ENCODE measurements at places on chromosomes 13 and 19.

DNA sequence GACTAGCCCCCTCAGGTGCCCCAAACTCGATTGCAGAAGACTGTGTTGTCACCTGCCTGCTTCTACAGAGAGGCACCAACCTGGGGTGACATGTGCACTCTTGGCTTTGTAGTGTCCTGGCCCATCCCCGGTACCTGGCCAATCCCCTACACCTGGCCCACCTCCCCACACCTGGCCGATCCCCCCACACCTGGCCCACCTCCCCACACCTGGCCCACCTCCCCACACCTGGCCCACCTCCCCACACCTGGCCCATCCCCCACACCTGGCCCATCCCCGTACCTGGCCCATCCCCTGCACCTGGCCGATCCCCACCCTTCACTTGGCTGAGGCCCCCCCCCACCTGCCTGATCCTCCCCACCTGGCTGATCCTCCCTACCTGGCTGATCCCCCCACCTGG lies 25.4 kb downstream of the ATP11A start:
- DNase-seq, result no peak

DNA sequence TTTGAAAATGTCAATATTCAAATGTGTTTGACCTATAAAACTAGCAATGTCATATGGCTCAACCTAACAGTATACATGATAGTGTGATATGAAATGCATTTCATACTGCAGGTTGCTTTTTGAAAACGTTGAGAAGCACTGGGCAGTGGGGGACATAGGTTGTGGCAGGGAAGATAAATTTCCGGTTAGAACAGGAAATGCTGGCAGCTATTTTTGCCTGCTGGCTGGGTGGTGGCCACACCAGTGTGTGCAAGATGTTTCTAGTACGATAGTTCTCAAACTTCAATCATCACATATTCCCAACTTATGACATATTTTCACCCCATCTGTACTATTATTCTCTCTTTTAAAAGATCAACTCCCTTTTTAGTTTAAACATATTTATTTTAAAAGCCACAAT lies 17.2 kb downstream of the FXYD5 start:
- DNase-seq, result no peak

GRCh38 chr19:5392486-5392885 lies 51.9 kb upstream of the PTPRS start:
- no peak for DNase-seq

DNA sequence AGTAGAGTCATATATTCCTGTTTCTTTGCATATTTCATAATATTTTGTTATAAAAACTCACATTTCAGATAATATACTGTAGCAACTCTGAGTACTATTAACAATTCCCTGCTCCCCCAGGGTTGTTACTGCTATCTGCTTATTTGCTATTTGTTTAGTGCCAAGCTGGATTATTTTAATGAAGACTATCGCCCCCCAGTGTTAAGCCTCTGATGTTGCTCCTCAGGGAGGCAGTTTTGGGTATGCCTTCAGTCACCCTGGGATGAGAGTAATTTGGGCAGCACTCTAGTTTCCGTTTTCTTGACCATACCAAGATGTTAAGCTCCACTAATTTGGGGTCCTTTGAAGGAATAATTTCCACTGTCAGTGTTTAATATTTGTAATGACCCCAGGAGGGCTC lies 46.0 kb downstream of the MICU2 start:
- DNase-seq, result peak; percentile 38

DNA sequence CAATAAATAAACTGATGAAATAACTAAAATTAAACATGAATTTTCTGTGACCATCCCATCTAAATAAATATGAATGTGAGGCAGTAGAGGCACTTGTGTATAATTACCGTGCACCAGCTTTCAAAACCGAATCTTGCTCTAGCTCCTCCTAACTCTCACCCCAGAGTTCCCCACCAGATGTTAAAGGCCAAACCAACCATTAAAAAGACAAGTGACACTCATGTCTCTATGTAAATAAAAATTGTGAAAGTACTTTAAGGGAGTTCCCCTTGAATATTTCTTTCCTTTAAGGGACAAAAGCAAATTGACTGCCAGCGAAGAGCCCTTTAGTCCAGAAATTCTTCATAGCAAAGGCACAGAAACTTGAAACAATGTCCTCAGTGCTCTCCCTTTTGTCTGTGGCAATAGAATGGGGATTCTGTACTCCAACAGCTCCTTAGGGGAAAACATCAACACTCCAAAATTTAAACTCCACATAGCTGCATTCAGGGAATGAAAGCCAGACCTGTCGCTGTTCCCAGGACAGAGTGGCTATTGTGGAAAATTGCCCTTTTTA lies 101.7 kb upstream of the SOX21 start:
- no peak for DNase-seq

DNA sequence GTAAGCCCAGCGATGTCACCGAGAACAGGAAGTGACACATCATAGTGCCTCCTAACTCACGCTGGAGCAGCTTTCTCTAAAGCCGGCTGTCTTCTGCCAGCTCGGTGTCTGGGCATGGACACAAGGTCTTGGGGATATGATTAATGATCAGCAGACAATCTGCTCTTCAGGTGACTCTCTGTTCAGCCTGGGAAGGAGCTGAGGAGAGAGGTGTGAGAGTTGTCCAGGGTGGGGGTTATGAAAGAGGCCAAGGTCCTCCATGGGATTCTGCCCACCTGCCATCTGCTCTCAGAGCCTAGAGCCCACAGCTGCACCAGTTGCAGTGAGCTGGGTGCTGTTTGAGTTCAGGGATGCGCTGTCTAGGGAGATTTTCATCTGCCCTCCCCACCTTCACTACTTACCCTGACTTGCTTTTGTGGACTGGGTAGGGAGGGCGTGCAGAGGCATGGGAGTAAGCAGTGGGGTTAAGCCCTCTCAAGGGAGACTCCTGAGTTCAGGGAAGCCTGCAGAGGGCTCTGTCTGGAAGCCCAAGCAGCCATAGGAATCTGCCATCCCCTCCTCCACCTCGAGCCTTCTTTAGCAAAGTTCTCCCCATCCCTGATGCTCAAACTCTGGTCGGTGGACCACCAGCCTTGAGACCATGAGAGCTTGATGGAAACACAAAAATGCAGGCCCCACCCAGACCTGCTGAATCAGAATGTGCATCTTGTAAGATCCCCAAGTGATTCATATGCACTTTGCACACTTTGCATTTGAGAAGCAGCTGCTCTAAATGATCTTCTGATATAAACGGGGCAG lies 539.7 kb downstream of the RFC3 start:
- peak; percentile 75 for DNase-seq

DNA sequence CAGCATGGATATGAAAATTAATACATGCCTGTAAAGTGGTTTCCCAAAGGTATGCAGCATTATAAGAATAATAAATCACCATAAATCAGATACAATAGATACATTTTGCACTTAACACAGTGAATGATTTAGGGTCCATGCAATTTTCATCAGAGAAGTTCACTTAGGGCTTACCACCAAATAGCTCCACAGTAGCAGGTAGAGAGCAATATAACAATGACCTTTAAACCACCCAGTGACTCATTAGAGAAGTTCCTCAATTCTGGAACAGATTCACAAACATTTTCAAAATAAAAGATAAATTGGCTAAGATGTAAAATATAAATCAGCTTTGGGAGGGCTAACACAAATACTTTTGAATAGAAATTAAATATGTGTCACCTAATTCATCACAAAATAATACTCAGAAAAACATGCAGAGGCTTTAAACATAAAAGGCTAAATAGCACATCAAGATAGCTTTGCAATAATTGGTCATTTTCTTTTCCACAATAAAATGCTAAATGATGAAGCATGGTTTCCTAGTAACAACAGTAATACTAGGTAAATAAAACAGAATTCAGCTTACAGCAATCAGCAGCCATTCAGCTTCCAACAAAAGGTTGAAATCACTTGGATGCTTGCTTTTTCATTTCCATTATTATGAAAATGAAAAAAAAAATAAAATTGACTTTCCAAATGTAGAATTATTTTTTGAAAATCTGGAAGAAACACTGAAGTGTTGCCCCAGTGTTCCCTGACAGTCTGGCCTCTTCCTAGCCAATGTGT lies 84.3 kb upstream of the NBEA start:
- no peak for DNase-seq

GRCh38 chr13:78603240-78603957 lies at the start of gene POU4F1:
Gene POU4F1, minus strand, starts transcription at chr13:78603552. Its CDS starts 226 bp downstream, at chr13:78603326.
- no peak for DNase-seq

DNA sequence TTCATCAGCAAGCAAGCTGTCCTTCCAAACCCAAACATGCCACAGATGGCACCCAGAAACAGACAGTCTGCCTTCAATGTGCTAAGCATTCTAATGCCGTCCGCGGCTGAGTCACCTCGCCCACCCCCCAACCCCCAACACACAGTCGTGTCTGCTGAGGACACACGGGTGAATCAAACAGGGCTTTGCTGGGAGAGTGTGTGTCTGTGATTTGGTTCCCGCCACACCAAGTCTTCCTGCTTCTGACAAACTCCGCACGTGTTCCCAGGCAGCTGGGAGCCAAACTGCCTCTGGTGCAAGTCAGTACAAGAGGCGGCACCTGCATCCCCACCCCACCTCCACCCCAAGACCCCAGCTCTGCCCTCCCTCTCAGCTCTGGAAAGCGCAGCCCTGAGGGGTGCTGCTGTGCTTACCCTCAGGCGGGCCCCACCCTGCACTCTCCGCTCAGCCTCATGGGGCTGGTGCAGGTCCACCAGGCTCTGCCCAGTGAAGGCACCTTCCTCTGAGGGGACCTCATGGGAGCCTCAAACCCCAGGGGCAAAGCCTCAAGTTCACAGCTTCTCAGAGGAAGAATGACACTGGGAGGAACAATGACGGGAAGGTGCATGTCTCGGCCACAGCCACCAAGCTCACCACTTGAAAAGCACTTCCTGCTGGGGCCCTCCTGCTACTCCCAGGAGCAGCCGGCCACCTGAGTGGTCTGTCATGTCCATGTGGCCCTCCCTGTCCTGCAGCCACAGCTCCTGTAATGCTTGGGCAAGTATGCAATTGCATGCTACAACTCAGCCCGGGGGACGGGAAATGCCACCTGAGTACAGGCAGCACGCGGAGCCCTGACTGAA lies 15.0 kb upstream of the SLC35E1 start:
- peak; percentile 37 for DNase-seq

DNA sequence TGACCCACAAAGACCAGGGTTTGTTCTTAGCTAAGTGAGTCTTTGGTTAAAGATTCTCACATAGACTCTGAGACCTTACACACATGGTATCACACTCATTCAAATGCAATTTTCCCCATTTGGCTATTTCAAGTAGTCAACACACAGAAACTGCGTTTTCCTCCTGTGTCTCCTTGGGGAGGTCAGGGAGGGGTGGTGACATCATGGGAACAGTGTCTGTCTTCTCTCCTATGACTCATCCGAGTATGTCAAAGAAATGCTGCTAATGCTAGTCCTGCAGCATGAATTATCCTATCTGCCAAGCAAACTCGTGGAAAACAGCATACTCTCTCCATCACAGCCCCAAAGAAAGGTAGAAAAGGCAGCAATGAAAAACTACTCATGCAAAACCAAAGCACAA lies 100.2 kb downstream of the ENOX1 start:
- peak; percentile 85 for DNase-seq

GRCh38 chr13:72062566-72062965 lies 195.6 kb upstream of the DACH1 start:
- no peak for DNase-seq

- no peak for DNase-seq
Observed at GRCh38 chr19:38978326-38978689, 2.8 kb upstream of the FBXO17 start.

GRCh38 chr13:30859326-30859725 lies 46.7 kb upstream of the MEDAG start:
- no peak for DNase-seq

- DNase-seq, result no peak
Observed at GRCh38 chr13:76043874-76044273, 407.7 kb downstream of the LMO7 start.

DNA sequence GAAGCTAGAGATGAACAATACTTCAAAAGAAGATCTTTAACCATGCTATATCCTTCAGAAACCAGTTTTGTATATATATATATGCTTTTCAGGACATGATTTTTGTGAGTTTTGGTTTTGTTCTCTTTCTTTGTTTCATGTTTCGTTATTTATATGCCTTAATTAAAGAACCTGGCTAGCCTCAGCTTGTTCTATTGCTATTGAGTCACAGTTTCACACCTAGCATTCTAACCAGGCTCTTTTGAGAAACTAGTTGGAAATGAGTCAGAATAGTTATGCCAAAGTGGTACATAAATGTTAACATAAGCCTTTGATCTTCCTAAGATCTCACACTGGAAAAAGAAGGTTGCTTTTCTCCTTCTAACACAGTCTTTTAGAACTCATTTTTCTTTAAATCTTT lies 1925.2 kb downstream of the OLFM4 start:
- DNase-seq, result no peak

- peak; percentile 73 for DNase-seq
Observed at GRCh38 chr13:110233181-110233950, 73.6 kb downstream of the COL4A1 start.

GRCh38 chr19:31340042-31341025 lies 8.9 kb downstream of the TSHZ3 start:
- DNase-seq, result peak; percentile 58

DNA sequence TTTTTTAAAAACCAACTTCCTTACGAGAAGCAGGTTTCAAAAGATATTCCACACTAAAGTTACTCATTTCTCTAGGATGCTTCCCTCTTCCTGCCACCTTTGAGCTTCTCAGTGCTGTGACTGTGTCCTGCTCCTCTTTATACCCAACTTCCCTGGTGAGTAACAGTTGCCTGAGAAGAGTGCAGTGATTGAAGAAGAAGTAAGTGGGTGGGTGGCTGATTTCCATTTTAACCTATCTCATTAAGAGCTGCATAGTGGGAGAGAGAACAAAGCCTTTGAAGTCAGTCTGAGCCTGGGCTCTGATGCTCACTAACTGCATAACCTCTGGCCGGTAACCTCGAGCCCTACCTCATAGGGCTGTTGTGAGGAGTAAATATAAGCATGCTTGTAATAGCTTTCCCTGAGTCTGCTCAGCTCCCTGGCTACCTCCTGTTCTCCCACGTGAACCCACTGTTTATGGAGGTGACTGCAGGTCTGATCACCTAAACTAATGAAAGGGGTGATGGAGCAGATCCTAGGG lies 977.3 kb downstream of the UQCRFS1 start:
- no peak for DNase-seq

- DNase-seq, result no peak
Observed at GRCh38 chr13:26112843-26113242, 61.0 kb upstream of the SHISA2 start.

DNA sequence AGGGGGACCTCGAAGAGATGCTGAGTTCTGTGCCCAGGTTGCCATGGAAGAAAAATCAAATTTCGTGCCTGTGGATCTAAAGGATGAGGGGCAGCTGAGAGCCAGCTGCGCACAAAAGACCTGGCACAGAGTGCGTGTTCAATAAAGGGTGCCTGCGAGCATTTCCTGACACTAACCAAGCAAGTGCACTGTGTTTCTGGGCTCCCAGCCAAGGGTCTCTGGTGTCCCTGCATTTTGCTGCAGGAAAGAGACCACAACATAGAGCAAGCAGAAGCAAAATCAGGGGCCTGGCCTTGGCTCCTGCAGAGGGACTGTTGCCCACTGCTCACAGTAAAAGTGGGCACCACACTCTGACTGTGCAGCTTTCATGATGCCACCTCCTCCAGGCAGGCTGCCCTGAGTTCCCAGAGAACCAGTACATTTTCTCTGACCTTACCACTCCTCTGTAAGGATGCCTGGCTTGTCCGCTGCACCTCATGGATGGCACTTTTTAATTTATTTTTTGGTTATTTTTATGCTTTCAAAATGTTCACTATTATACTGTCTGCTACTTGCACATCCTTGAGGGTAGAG lies 70.8 kb upstream of the GPR12 start:
- DNase-seq, result no peak
